Epithelial cell of alveolus of lung (primary cell): ENCODE measurements at places on chromosomes 6 and 20. TPM values are rescaled to one million over a fixed set of nuclear protein-coding genes. Genes with fewer than 3 reads are reported as not detected.

PHACTR3 gene
- 0.26 TPM in 1 of 2 replicates, not detected in the other for total RNA-seq

EPPIN gene
- not detected in 2 replicates for total RNA-seq

FAM83C gene
- total RNA-seq: not detected in 2 replicates

OPN5 gene
- not detected in 2 replicates for total RNA-seq

TMEM244 gene
- not detected in 2 replicates for total RNA-seq

KIF25 gene
- 0.56 TPM in 1 of 2 replicates, not detected in the other for total RNA-seq

TCFL5 gene
- total RNA-seq: 8.0 and 15.4 TPM in 2 replicates

ERMARD gene
- 13.2 and 14.4 TPM in 2 replicates for total RNA-seq

POM121L2 gene
- total RNA-seq: not detected in 2 replicates

PTK7 gene
- 144 and 240 TPM in 2 replicates for total RNA-seq

C2 gene
- total RNA-seq: 0.65 and 4.8 TPM in 2 replicates

ZNF318 gene
- total RNA-seq: 7.0 and 13.6 TPM in 2 replicates

ACSS1 gene
- 3.0 and 3.2 TPM in 2 replicates for total RNA-seq

ULBP3 gene
- 4.7 and 6.5 TPM in 2 replicates for total RNA-seq

F13A1 gene
- 0.32 TPM in 1 of 2 replicates, not detected in the other for total RNA-seq

CRYBG1 gene
- 0.80 and 2.2 TPM in 2 replicates for total RNA-seq

COL10A1 gene
- 0.08 and 0.13 TPM in 2 replicates for total RNA-seq

PTCRA gene
- not detected in 2 replicates for total RNA-seq

GSTA2 gene
- total RNA-seq: not detected in 2 replicates

OR2H1 gene
- not detected in 2 replicates for total RNA-seq

ZNF335 gene
- 8.8 and 17.7 TPM in 2 replicates for total RNA-seq

RBL1 gene
- 5.8 and 6.7 TPM in 2 replicates for total RNA-seq

SYCP2L gene
- total RNA-seq: 0.13 TPM in 1 of 2 replicates, not detected in the other

IL17A gene
- total RNA-seq: not detected in 2 replicates

CCDC170 gene
- 0.24 and 0.26 TPM in 2 replicates for total RNA-seq

BMP2 gene
- total RNA-seq: 11.2 and 22.0 TPM in 2 replicates

GABRR1 gene
- not detected in 2 replicates for total RNA-seq

DSP gene
- 2.2 and 12.7 TPM in 2 replicates for total RNA-seq

FAM217A gene
- not detected in 2 replicates for total RNA-seq

KIAA0408 gene
- total RNA-seq: 1.6 and 2.2 TPM in 2 replicates

NXT1 gene
- 20.8 and 53.5 TPM in 2 replicates for total RNA-seq

PDYN gene
- total RNA-seq: not detected in 2 replicates

ZSCAN26 gene
- 6.7 and 12.5 TPM in 2 replicates for total RNA-seq

EMILIN3 gene
- total RNA-seq: under 0.01 and 0.24 TPM in 2 replicates

PPP1R16B gene
- total RNA-seq: 0.39 and 0.56 TPM in 2 replicates

ZNF311 gene
- total RNA-seq: 1.4 and 2.2 TPM in 2 replicates

GMEB2 gene
- total RNA-seq: 12.3 and 14.0 TPM in 2 replicates

REM1 gene
- total RNA-seq: not detected in 2 replicates

UST gene
- 8.9 and 10.5 TPM in 2 replicates for total RNA-seq

COL21A1 gene
- total RNA-seq: 1.0 and 9.6 TPM in 2 replicates

THEMIS gene
- 0.13 TPM in 1 of 2 replicates, not detected in the other for total RNA-seq

CLDN20 gene
- total RNA-seq: not detected in 2 replicates
